ENCODE measurements at places on chromosomes 4 and X.
A peak's percentile ranks its signal among the peaks of the same experiment; 100 is the strongest.

DNA sequence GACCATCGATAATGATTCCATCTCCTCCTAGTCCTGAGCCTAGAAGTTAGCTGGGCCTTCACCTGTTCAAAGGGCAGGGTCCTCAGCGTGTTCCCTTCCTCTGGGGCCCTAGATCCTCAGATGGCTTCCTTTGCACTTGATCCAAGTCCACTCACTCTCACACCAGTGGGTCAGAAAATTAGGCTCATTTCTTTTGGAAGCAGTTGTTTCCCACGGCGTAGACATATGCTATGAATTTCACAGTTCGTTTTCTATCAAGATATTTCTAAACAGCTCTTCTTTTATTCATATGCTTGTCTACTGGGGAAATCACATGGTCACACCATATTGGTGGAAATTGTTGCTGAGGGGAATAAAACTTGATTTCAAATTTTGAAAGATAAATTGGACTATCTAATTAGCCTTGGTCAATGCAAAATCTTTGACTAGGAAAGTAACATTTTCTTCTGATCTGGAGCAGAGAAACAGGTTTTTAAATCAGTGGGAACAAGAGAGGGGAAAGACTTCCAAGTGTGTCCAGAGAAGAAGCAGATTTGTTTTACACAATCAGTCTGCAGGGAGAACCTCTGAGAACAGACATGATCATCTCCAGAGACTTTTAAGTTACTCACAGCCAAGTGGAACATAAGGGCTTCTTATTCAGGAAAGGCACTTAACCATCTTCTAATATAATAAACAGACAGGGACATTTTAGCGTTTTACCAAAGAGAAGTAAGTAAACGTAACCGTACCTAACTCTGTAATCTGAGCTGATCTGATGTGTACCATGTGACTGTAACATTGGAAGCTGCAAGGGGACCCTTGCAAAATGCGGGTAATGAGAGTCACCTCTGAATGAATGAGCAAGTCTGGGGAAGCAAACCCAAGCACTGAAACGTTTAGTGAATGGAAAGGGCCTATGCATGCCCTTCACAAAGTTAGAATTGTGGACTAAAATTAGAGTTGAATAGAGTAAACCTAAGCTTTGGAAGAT is 455.7 kb upstream of the FAT1 start:
- peak; percentile 18 for DNase-seq

GRCh38 chrX:48831136-48831908 is 4.1 kb downstream of the PCSK1N start:
- no peak for DNase-seq

GRCh38 chrX:70916754-70917153 is 8.2 kb upstream of the TEX11 start:
- no peak for DNase-seq

- DNase-seq: no peak
Observed at GRCh38 chrX:72020788-72021187, 110.1 kb downstream of the NHSL2 start.

- DNase-seq: no peak
Observed at GRCh38 chr4:182711211-182711610, 206.0 kb downstream of the DCTD start.

GRCh38 chr4:127965803-127966175 is 583 bp downstream of the ABHD18 start:
- peak; percentile 68 for DNase-seq

GRCh38 chrX:95718746-95719145 is 965.9 kb upstream of the DIAPH2 start:
- no peak for DNase-seq

DNA sequence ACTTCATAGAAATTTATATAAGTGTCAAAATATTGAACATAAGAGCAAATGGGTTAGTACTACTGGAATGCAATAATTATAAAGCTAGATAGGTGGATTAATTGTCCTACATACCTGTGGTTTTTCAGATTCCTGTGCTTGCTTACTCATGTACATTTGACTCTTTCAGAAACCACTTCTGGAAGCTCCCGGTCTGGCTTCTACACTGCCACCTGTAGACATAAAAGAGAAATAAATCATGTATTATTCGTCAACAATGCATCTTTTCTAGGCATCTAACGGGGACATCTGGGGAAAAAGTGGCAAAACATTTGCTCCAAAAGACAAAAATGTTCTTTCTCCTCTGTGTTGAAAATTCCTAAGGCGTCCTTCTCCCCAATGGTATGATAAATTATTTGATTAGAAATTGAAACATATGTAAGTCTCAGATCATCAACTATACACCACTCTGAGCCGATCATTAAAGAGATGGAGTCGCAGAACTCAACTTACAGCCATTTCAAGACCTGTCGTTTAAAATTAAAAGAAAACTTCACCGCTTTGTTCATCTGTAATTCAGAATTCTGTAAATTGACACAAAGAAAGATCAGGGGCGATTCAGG is 648.7 kb upstream of the DIPK2B start:
- peak; percentile 35 for DNase-seq

- no peak for DNase-seq
Observed at GRCh38 chrX:78075787-78076389, 28.2 kb upstream of the PGK1 start.

DNA sequence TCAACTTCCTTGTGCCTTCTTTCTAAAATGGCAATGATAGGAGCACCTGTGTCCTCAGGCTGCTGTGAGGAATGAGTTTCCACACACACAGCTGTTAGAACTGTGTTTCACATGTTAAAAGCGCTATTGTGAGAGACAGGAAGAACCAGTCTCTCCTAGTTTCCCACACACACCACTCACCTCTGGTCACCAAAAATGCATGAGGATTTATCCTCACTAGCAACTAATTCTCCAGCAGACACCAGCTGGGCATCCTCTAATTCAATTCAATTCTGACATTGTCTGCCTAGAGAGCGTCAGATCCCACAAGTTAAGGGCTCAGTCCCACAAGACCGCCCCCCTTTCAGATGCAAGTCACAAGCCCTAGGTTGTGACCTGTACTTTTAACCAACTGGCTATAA is 29.0 kb upstream of the SLC2A9 start:
- DNase-seq: no peak

- DNase-seq: no peak
Observed at GRCh38 chrX:143632625-143633410, 3.1 kb downstream of the SLITRK4 start.

DNA sequence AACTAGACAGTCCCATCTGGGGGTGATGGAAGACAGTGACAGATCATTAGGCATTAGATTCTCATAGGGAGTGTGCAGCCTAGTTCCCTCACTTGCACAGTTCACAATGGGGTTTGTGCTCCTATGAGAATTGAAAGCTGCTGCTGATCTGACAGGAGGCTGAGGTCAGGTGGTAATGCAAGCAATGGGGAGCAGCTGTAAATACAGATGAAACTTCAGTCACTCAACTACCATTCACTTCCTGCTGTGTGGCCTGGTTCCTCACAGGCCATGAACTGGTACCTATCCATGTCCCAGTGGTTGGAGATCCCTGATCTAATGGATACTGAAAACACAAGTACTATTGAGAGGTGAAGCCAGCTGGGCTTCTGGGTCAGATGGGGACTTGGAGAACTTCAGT is 72.5 kb downstream of the AGTR2 start:
- no peak for DNase-seq

GRCh38 chr4:138086611-138087041 is 155.5 kb downstream of the SLC7A11 start:
- DNase-seq: no peak

GRCh38 chrX:40127052-40127451 is 29.3 kb upstream of the BCOR start:
- DNase-seq: no peak

DNA sequence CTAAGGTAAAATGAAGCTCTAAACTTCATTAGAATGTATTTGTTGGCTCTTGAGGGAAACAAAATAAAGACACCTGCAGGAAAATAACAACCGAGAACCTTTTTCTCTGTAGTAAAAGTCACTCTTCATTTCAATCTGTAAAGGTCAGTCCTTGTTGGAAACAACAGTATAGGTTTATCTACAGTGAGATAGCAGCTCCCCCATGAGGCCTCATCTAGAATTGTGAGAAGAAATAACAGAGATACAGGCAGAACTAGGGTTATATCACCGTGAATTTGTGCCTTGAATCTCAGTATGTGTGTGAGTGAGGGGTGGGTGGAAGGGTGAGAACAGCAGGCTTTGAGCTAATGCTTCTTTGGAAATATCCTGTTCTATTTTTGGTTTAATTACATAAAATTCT is 107.8 kb upstream of the FMR1 start:
- DNase-seq: no peak

- no peak for DNase-seq
Observed at GRCh38 chrX:37754516-37754915, 25.3 kb upstream of the CYBB start.

Data from NCI-H345 (cell line).